ENCODE measurements at places on chromosomes 6 and 20.

DNA sequence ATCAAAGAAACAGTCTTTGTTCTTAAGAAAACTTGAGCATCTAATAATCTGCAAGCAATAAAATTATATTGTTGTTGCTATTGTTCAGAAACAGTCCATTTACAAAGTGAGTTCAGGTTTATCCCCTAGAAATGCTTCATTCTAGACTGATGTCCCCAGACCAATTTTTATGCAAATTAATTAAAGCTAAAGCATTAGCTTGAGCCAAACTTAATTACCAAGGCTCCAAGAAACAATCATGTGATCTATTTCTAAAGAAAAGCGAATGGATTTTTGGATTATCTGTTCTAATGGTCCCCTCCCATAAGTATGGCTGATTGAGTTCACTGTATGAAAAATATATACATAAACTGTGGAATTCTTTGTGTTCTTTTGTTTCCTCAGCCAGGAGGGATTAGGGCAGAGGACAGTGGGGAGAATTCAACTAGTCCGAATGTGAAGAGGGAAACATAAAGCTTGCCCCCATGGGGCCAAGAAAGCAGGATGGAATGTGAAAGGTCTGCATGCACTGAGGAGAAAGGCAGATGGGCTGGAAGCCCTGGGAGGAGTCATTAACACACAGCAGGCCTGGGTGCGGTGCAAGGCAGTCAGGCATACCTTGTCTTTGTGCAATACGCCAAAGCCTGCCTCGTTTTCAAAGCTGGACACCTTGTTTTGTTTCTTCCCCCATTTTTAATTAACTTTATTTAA is 597.1 kb downstream of the KIF16B start:
- DNase-seq = peak; percentile 78

DNA sequence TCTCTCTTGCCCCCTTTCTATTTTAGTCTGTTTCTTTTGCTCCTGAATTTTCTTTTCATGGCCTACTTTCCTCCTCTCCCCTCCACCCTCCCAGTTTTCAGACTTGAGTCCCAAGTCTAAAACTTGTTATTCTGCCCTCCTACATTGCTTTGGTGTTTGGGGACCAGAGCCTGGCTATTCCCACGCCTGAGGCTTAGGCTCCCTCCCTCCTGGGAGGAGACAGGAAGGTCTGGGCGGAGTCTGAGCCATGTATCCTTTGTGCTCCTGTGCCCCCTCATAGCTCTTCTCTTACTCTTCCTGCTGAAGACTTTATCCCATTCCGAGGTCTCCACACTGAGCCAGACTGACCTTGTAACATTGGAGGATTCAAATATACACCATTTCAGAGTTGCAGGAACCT is 69.5 kb downstream of the DAAM2 start:
- peak; percentile 41 for DNase-seq

DNA sequence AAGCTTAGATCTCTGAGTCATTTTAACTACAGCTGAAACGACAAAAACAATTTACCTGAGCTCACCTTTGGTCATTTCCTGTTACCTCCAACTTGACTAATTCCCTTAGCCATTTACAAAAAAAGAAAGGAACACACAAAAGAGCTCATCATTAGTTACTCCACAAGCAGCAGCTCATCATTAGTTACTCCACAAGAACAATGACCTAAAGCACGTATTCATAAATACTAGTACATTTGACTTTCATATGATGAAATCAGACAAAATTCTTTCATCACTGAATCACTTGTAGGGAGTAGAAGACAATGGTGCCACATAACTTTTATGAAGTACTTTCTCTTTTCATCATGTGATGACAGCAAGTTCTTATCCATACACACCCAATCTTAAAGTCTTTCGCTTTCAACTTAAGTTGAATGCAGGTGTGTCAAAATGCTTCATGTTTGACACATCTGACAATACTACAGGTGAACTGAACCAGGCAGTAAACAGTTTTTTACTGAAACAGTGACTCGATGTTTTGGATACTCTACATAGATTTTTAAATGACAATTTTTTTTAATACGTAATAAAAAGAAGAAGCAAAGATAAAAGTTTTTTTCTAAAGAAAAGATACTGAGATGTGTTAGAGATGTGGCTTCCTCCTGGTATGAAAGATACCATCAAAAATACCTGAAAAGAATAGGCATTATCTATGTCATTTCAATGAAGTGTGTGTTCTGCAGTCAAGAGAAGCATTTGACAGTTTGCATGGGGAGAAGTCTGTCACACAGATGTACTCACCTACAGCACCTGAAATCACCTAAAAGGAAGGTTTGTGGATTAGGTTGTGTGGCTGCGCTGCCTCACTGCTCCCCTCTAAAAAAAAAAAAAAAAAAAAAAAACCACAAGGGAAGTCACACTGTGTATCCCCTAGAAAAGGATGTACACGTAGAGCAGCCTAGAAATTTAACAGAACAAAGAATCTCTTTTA is 109.1 kb downstream of the PRDM1 start:
- DNase-seq = no peak

- DNase-seq = no peak
Observed at GRCh38 chr6:21668795-21669194, 75.2 kb downstream of the SOX4 start.

- DNase-seq = no peak
Observed at GRCh38 chr6:12298017-12298978, 8.1 kb downstream of the EDN1 start.

DNA sequence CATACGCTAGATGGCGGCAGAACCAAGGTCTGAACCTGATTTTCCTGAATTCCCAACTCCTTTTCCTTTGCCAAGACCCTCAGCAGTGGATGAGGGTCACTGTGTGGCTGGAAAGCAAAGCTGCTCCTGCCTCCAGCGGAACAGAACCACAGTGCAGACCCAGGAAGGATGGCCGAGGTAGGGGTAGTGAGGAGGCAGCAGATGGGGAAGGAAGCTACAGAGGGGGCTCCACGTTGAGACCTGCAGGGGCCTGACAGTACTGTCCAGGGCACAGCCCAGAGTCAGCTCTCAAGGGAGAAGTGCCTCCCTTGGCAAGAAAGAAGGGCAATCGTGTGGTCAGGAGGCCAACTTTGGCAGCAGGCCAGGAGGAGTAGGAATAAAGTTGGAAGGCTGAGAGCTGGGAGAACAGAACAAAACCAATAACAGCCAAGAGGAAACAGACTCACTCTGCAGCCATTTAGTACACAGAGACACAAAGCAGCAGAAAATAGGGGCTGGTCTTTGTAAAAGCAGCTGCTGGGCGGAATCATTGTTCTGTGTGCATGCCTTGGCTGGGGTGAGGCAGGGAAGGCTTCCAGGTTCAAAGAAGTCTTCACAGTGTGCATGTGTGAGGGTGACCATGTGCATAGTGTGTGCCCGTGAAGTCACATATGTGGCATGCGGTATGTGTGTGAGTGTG is 3.1 kb downstream of the GABRR2 start:
- DNase-seq = peak; percentile 83

DNA sequence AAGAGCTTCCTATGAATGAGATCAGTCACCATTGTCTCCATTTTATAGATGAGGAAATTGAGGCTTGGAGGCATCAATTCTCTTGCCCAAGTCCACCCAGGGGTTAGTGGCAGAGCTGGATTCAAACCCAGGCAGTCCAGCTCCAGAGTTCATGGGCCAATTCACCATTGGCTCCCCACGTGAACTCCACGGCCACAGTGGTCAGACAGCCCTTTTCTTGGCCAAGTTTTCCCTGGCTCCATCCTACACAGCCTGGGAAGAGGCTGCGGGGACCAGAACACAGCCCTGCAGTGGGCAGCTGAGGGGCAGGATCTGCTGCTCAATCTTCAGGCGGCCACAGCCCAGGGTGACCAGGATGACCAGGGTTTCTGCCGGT is 20.5 kb downstream of the TGM2 start:
- no peak for DNase-seq

- peak; percentile 88 for DNase-seq
Observed at GRCh38 chr20:50112512-50113419, at the start of gene UBE2V1. UBE2V1 (minus strand) TSS chr20:50113150; CDS start chr20:50113128, 22 bp downstream.

DNA sequence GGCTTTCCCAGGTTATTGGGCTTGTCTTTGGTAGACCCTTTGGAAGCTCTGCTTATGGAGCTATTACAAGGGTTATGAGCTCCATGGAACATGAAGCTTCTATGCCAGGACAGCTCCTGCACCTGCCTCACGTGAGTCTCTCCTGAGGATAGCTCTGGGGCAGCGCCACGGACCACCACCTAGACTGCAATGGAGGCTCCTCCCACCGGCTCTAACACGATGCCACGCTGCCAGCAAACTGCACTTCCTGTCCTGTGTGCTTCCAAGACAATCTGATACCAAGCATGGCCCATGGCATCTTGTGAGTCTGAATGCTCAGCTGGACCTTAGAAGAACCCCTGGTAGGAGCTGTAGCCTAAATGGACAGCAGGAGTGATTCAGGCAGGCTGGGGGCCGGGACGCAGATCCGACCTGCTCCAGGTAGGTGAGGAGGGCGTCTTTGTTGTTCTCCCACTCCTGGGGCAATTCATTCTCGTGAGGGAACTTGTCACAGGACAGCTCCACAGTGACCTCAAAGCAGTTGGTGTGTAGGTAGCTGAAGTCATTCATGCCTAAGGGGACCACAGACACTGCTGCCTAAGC is 5.5 kb downstream of the CPXM1 start:
- DNase-seq = no peak

GRCh38 chr6:169388395-169389166 is 134.9 kb upstream of the THBS2 start:
- no peak for DNase-seq

- no peak for DNase-seq
Observed at GRCh38 chr6:36544228-36544627, 3.1 kb downstream of the STK38 start.

GRCh38 chr6:13425270-13425873 is 62.0 kb downstream of the GFOD1 start:
- DNase-seq = no peak

GRCh38 chr20:10504994-10505730 is 70.1 kb downstream of the SLX4IP start:
- no peak for DNase-seq

DNA sequence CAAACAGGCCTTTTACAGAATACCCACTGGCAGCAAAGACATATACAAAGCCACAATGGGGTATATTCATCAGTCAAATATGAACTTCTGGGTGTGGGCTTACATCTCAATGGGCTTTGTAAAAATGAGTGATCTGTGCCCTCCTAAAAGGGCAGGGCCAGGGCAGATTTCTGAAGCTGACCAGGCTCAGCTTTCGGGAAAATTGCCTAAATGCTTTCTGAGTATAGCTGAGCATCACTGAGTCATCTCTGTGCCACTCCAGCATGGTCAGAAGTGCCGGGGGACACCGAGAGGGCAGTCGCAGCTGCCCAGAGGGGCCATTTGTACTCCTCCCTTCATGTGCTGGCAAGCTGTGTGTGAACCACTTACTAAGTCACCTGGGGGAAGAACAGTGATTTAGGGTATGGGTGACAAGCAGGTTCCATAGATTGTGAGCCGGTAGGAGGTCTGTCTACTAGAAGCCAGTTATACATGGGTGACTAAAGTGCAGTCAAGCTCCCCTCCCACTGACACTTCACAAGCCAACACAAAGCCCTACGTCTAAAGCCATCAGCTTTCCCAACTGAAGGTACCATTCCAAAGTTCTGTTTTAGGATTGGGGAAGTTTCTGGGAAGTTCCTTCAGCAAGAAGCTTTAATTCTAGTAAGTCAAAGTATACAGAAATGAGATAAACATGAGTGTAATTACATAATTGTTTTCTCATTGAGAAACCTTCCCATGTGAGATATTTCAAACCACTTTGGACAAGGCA is 147.6 kb upstream of the TAB2 start:
- no peak for DNase-seq

DNA sequence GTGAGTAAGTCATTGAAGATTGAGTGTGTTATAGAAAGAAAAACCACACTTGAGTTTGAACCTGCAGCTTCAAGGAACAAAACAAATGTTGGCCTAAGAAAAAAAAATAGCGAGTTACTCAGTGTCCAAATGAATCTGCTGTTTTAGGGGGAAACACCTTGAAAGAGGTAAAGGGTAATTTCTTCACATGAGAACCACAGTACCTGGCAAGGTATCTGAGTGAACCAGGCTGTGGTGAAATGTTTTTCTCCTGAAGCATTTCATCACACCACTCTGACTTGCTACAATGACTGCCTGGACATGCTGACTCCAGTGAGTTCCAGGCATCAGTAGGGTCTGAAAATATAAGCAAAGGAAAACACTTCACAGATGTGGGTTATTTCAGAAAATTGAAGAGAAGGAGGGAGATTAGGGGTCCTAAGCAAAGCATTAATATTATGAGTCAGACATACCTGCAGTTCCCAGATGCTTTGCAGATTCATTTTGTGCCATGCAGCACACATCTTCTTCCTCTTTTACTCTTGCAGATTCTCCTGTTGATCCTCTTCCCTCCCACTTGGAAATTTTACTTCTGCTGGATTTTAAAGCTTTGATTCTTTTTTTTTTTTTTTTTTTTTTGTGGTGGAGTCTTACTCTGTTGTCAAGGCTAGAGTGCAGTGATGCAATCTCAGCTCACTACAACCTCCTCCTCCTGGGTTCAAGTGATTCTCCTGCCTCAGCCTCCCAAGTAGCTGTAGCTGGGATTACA is 206.2 kb upstream of the SGK1 start:
- no peak for DNase-seq
